Foreskin fibroblast (primary cell): ENCODE measurements at places on chromosomes 1 and 21.

DNA sequence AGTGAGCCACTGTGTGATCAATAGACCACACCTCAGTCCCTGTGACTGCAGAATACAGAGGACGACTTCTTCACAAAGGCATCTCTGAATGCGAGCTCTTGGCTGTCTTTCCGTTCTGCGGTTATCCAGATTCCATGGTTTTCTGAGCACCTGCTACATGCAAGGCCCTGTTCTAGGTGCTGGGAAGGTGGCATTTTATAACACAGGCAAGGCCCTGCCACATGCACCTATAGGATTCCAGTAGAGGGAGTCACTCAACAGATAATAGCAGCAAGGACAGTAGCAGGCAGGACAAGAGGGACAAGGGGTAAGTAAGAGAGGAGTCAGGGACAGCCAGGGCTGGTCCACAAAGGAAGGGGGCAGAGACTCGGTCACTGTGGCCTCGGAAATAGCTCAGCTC, 9.0 kb downstream of the URB1 start:
- no peak for DNase-seq

DNA sequence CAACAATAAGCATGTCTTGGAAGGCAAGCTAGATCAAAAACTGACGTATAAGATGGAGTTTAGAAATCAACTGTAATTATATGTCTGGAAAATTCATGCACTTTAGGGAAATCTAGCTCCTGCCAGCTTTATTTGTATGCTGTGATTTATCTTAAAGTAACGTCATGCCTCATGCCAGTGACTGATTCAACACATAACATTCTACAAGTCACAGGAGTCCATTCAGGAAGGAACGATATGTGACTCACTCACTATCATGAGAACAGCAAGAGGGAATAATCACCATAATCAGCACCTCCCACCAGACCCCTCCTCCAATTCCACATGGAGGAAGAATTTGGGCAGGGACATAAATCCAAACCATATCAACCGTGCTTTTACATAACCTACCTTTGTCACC, 682.4 kb upstream of the ADAMTS5 start:
- DNase-seq, result peak; percentile 92

DNA sequence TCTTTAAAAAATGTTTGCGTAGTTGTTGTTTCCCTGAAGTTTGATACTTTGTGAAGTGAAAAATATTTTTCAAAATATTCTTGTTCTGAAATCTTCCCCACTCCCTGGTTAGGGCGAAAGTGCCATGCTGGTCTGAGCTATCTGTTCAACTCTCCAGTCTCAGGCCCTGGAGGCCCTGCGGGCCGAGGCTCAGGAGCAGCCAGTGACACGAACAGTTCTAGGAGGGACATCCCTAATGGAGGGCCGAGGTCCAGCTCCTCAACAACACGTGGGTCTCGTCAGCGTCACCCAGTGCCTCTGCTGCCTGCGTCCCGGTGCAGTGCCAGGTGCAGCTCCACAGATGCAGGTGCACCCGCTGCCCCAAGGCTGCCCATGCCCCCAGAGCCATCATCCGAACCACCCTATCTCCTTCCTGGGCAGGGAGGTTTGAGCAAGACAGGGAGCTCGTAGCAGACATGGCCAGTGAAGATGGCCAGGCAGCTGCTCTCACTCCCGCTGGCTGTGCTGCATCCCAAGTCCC, 69.7 kb upstream of the COL6A1 start:
- DNase-seq, result no peak

GRCh38 chr1:37676281-37677142, 15.8 kb upstream of the CDCA8 start:
- peak; percentile 32 for DNase-seq

DNA sequence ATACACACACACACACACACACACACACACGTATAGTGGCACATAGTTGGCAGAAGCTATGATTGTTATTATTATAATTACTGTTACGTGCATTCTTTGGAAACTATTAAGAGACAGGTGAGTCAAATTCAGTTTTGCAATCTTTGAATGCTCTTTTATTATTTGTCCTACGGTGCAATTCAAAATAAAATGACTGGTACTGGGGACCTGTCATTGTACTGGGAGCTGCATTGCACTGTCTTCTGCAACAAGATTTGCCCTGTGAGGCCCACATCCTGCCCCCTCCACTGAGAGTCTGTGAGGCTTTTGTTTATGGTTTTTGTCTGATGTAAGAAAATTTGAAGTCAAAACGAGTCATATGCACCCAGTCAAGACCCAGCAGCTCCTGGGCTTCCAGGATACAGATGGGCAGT, 1.9 kb downstream of the LY9 start:
- no peak for DNase-seq
